ENCODE measurements at places on chromosomes 7 and 10. TPM values are rescaled to one million over a fixed set of nuclear protein-coding genes. Genes with fewer than 3 reads are reported as not detected.
A peak's percentile ranks its signal among the peaks of the same experiment; 100 is the strongest.

TDRD1 gene
- polyA plus RNA-seq, result not detected

DNA sequence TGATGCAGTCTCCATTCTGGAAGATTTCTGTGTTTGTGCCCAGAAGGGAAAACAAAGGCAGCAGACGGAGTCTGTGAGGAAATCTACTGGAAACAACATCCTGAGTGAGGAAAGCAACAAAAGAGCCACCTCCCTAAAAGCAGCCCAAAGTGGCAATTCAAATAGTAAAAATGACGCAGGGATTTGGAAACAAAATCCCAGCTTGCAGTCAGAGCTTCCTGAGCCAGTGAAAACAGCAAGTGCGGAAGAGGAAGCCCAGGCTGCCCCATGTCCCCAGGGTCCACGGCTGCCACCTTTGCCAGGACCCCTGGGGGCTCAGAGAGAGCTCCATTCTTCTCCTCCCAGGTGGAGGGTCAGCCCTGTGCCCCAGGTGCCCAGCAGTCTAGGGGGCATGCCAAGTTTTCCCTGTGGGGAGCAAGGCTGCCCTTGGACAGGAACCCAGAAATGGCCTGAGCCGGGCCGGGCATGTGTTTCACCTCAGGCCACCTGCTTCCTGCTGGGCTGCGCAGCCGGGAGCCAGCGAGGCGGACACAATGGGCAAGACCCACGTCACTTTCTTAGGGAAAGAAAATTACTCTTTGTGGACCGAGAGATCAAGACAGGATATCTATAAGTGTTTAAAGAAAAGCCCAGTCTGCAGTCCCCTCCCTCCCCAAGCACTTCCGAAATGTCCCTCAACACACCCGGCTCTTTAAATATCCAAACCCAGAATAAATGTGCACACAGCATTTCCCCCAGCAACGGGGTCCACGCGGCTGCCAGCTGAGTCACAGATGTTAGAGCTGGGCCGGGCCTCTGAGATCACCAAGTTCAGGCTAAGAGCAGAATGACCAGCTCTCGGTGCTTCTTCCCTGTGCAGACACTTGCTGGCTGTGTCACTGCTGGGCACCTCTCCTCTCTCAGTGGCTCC, 231.1 kb downstream of the ARHGAP12 start:
- H3K4me3 ChIP-seq, result no peak overlapping the region
- H3K27me3 ChIP-seq, result no peaks in the 10 kb centered on the region
- no peaks in the 10 kb centered on the region for H3K4me1 ChIP-seq
- H3K36me3 ChIP-seq, result no peaks in the 10 kb centered on the region
- no peak for DNase-seq
- H3K27ac ChIP-seq, result no peak overlapping the region

ARMH3 gene
- 11.8 TPM for polyA plus RNA-seq

PDE6C gene
- polyA plus RNA-seq, result 0.12 TPM

PDK4 gene
- polyA plus RNA-seq, result 0.37 TPM

- H3K27me3 ChIP-seq, result peaks cover 2% of the 10 kb centered on the region
- H3K27ac ChIP-seq, result no peak overlapping the region
- DNase-seq, result no peak
- no peaks in the 10 kb centered on the region for H3K4me1 ChIP-seq
- no peaks in the 10 kb centered on the region for H3K36me3 ChIP-seq
These were observed 339.5 kb upstream of the MKI67 start for GRCh38 chr10:128465697-128466096.

GRCh38 chr7:101169838-101170551, 4.6 kb upstream of the VGF start:
- H3K4me3 ChIP-seq, result no peak overlapping the region
- H3K27me3 ChIP-seq, result peaks cover 100% of the 10 kb centered on the region
- H3K4me1 ChIP-seq, result peaks cover 11% of the 10 kb centered on the region
- no peaks in the 10 kb centered on the region for H3K36me3 ChIP-seq

GRCh38 chr7:22723181-22723601, 3.8 kb upstream of the IL6 start:
- H3K4me1 ChIP-seq, result peaks cover 4% of the 10 kb centered on the region
- peak overlapping the region; percentile 41 for H3K27ac ChIP-seq
- DNase-seq, result peak; percentile 55
- no peaks in the 10 kb centered on the region for H3K36me3 ChIP-seq
- H3K27me3 ChIP-seq, result no peaks in the 10 kb centered on the region

UPK3B gene
- 0.42 TPM for polyA plus RNA-seq

CPED1 gene
- 0.67 TPM for polyA plus RNA-seq

DNA sequence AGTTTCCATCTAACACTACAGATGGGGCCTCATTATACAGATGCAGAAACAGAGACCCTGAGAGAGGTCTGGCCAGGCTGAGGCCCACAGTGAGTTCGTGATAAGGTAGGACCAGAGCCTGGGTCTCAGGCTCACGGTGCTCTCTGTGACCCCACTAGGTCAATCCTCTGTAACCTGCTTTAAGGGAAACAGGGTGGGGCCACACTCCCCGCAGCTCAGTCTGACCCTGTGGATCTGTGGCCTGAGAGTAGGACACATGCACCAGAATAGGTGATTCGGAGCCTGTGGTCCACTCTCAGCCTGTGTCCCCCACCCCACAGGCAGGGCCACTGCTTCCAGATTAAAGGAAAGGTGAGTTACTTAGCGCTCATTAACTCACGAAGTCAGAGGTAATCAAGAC, 137.8 kb upstream of the FAM20C start:
- peaks cover 52% of the 10 kb centered on the region for H3K27me3 ChIP-seq
- H3K4me1 ChIP-seq, result no peaks in the 10 kb centered on the region
- H3K36me3 ChIP-seq, result no peaks in the 10 kb centered on the region

DNA sequence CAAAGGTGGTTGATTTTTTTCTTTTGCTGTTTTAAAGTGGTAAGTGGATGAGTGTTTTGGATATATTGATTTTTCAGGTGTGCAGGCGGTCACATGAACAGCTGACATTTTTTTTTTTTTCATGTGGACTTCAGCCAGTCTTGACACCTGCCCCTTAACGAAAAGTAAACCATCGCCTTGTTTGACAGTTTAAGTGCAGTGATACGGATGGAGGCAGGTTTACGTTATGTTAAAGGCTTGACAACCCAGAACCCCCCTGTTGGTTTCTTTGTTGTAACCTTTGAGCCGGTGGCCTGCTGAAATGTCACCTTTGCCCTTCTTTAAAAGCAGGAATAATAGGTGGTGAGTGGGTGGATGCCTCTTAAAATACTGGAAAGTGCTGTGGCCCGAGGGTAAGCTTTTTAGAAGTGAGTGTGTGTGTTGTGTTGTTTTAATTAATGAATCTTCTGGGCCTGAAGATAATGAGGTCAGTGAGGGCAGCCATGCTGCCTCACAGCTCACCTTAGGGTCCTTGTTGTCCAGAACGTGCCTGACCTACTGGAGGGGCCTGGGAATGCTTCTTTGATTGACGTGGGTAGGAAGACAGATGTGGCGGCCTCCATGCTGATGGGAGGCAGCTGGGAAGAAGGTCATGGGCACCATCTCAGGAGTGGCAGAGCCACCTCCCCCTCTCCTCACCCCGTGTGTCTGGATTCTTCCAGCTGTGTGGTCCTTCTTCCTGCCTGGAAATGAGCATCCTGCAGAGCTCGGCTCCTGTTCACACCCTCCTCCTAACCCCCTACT, 69.8 kb downstream of the TCF7L2 start:
- peak overlapping the region; percentile 79 for H3K27ac ChIP-seq
- H3K4me1 ChIP-seq, result peaks cover 34% of the 10 kb centered on the region
- no peak for DNase-seq
- no peaks in the 10 kb centered on the region for H3K27me3 ChIP-seq
- H3K36me3 ChIP-seq, result no peaks in the 10 kb centered on the region

BET1 gene
- 43.1 TPM for polyA plus RNA-seq

ANKRD2 gene
- polyA plus RNA-seq, result not detected

DNA sequence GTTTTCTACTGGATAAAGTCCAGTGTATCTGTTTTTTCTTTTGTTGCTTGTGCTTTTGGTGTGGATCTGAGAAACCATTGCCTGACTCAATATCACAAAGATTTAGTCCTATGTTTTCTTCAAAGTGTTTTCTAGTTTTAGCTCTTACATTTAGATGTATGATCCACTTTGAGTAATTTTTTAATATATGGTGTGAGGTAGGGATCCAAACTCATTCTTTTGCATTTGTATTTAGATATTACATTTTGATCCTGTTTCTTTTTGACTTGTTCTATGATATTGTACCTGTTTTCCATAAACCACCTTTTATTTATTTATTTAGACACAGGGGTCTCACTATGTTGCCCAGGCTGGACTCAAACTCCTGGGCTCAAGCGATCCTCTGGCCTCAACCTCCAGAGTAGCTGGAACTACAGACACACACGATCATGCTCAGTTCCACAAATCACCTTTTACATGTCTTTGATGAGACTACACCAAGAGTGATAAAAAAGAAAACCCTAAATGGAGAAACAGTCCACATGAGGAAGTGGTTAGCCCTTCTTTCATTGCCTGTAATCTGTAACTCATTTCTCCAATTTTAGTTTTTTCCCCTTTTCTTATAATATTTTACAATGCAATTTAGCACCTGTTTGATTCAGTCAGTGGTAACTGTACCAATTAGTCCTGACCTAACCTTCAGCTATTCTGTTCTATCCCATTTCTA, 86.0 kb downstream of the SLC37A3 start:
- no peak overlapping the region for H3K4me3 ChIP-seq
- no peak for DNase-seq
- H3K4me1 ChIP-seq, result no peaks in the 10 kb centered on the region
- no peaks in the 10 kb centered on the region for H3K27me3 ChIP-seq
- no peaks in the 10 kb centered on the region for H3K36me3 ChIP-seq
- H3K27ac ChIP-seq, result no peak overlapping the region

- H3K4me3 ChIP-seq, result no peak overlapping the region
- no peaks in the 10 kb centered on the region for H3K27me3 ChIP-seq
- H3K27ac ChIP-seq, result no peak overlapping the region
- no peaks in the 10 kb centered on the region for H3K36me3 ChIP-seq
These were observed 867.8 kb upstream of the CELF2 start for GRCh38 chr10:10149899-10150298.

KEL gene
- polyA plus RNA-seq, result 12.6 TPM

GRCh38 chr7:4202154-4202736, 479.9 kb upstream of the FOXK1 start:
- no peak overlapping the region for H3K27ac ChIP-seq
- no peak for DNase-seq
- H3K4me3 ChIP-seq, result no peak overlapping the region

- H3K4me1 ChIP-seq, result no peaks in the 10 kb centered on the region
- DNase-seq, result no peak
- no peak overlapping the region for H3K27ac ChIP-seq
- no peaks in the 10 kb centered on the region for H3K27me3 ChIP-seq
- no peaks in the 10 kb centered on the region for H3K36me3 ChIP-seq
These were observed 17.0 kb upstream of the SRGN start for GRCh38 chr10:69070951-69071350.

DNA sequence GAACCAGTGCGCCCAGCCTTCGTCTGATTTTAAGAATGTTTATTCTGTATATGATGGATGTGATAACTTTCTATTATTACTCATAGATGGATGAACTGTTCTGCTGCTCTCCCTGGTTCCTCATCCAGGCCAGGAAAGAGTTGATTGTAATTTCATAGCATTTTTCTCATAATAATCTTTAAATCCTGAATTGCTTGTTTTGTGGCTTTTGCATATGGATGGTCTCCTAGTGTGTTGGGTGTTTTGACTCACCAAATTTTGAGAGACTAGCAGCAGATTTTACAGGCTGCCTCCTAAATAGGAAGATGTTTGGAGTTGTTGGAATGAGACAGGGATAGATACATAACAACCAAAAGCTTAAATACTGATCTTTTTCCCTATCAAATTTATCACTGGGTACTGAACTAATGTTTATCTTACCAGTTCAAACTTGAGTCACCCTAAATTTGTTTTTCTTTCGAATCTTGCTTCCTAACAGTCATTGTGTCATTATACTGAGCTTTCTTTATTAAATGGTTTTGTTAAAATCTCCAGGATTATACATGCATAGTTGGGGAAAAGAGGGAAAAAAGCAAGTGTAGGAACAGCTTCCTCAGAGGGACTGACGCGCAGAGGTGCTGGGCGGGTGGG, 106.0 kb upstream of the GATA3 start:
- no peak overlapping the region for H3K27ac ChIP-seq
- no peaks in the 10 kb centered on the region for H3K27me3 ChIP-seq
- no peaks in the 10 kb centered on the region for H3K4me1 ChIP-seq
- H3K36me3 ChIP-seq, result no peaks in the 10 kb centered on the region

RAB19 gene
- polyA plus RNA-seq, result 0.39 TPM

DNA sequence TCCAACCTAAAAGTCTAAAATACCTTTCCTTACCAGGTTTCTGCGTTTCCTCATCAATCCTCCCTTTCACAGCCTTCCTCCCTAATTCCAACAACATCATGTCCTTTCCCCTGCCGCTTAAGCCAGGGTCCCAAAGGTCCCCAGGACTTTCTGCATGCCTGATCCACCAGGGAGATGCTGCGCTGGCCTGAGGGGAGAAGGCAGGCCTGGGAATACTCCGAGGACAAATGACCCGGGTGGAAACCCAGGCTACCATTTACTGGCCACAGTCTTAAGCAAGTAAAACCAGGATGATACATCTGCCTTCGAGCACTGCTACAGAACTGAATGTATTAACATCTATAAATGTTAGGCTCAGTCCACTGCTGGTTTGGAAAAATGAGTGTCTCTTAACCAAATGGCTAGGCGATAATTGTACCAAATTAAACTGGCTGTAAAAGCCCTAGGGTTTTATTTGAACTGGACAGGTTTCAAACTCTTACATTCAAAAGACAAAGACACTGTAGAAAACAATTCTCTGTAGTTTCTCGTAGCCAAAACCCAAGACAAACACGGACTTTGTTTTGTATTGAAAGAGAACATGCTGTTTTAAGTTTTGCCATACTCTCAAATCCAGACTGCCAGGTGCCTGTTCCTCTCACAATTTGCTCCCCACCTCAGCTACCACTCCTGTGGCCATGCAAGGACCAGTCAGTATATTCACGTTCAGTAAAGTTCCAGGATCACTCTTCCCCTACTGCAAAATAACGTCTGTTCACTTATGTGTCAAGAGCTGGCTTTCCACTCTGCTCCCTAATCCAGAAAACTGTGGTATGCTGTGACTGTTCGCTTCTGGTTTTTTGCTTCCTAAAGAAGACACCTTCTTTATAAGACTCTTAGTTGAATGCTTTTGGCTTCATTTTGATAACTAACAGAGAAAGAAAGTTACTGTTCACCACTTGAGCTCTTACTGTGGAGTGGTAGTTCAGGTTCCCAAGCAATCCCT, 145.7 kb downstream of the RNF216 start:
- H3K36me3 ChIP-seq, result peaks cover 7% of the 10 kb centered on the region
- peak overlapping the region; percentile 27 for H3K27ac ChIP-seq
- peaks cover 34% of the 10 kb centered on the region for H3K4me1 ChIP-seq
- DNase-seq, result peak; percentile 21

DNA sequence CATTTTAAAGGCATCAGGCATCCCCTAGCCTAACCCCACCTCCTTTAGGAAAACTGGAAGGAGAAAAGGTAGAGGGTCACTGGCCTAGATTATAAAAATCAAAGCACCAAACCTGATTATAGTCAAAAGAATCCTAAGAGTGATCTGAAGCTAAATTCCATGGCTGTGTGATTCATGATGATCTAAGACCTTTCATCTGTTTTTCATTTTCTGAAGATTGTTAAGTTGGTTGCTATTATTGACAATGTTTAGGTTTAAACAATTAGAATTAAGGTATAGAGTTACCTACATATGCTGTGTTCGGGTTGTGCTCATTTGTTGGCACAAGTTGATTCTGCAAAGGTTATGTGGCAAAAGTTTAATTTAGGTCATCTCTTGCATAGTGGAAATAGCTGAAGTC, 148.7 kb downstream of the BICC1 start:
- no peak for DNase-seq
- no peak overlapping the region for H3K4me3 ChIP-seq
- no peaks in the 10 kb centered on the region for H3K27me3 ChIP-seq
- no peaks in the 10 kb centered on the region for H3K36me3 ChIP-seq
- no peaks in the 10 kb centered on the region for H3K4me1 ChIP-seq
- no peak overlapping the region for H3K27ac ChIP-seq

All from cardiac muscle cell (in vitro differentiated cells and primary cell).